T-cell (primary cell): ENCODE measurements at places on chromosomes 1 and 21.

DNA sequence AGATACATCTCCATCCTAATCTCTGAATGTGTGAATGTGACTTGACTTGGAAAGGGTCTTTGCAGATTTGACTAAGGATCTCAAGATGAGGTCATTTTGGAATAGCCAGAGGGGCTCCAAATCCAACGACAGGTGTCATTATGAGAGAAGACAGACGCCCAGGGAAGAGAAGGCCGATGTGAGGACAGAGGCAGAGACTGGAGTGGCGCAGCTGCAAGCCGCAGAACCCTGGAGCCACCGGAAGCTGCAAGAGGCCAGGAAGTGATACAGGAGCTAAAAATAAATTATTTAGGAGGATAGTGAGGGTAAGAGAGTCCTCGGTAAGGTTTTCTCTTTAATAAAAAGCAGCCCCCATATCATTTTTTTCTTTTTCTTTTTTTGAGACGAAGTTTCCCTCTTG is 9.7 kb upstream of the AADACL4 start:
- no peak for DNase-seq

DNA sequence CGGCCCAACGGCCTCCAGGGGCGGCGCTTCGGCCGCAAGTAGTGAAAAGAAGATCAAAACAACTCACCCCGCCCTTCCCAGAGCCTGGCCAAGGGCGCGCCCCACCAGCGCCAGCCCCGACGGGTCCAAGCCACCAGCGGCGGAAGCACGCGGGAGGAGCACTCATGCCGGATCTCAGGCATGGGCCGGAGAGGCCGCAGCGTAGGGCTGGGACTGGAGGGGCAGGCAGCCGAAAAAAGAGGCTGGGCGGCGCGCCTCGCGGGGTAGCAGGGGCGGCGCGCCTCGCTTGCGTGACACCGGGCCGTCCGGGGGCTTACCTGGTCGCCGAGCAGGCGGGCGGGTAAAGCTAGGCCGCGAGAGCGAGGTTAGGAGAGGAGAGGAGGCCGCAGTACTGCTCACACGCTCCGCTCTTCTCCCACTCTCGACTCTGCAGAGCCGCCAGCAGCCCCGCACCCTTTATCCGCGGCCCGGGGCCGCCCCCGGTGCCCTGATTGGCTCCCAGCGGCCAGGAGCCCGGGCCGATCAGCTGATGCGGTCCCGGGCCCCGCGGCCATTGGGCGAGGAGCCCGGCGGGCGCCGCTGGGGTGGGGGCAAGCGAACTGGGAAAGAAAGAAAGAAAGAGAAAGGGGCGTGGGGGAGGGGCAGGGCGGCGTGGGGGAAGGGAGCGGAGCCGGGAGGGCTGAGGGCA is at the start of gene GLUL:
Gene GLUL (minus strand): TSS at position 429 of the 688 bp plus-strand sequence. CDS start 3,053 bp downstream, outside the sequence.
- DNase-seq, result peak; percentile 35

- DNase-seq, result no peak
Observed at GRCh38 chr1:245469734-245470133, 314.9 kb downstream of the KIF26B start.

GRCh38 chr1:67761091-67761490 is 72.2 kb downstream of the GNG12 start:
- DNase-seq, result no peak

GRCh38 chr1:108077991-108078390 is 113.0 kb upstream of the VAV3 start:
- DNase-seq, result no peak

- DNase-seq, result no peak
Observed at GRCh38 chr1:66932291-66932690, 7.5 kb downstream of the MIER1 start.

GRCh38 chr1:185409345-185409744 is 92.3 kb upstream of the IVNS1ABP start:
- DNase-seq, result no peak

- DNase-seq, result no peak
Observed at GRCh38 chr1:195715652-195716051, 892.6 kb downstream of the KCNT2 start.

- no peak for DNase-seq
Observed at GRCh38 chr1:91038582-91038981, 16.7 kb upstream of the ZNF644 start.

DNA sequence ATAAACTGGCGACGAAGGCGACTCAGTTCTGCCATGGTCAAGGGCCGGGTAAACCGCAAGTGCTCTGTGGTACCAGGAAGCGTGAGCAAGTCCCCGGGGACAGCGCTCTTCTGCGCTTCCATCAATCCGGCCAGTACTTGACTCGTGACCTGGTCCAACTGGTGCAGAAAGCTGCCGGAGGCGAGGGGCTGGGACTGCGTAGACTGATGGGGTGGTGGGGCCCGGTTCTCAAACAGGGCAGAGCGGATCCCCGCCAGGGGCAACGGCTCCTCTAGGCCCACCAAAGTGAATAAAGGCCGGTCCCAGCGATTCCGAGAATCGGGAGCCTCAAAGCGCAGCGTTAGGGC is 852 bp downstream of the KTI12 start:
- no peak for DNase-seq

DNA sequence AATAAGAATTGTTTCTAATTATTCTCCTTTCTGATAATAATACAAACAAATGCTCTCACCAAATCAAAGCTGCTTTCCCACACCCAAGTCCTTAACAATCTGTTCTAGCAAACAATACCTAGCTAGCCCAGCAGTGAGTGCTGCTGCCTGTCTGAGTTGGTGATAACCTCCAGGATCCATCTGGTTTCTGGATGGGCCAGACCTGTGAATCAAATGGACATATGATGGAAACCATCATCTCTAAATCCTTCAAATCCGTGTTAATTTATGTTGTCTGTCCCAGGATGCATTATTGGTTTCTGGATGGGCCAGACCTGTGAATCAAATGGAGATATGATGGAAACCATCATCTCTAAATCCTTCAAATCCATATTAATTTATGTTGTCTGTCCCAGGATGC is 1230.0 kb downstream of the AMY1C start:
- no peak for DNase-seq

- no peak for DNase-seq
Observed at GRCh38 chr1:207884266-207885029, 26.5 kb downstream of the CD34 start.
